ENCODE measurements at places on chromosomes 2 and 18. TPM values are rescaled to one million over a fixed set of nuclear protein-coding genes. Genes with fewer than 3 reads are reported as not detected.
A peak's percentile ranks its signal among the peaks of the same experiment; 100 is the strongest.

The ONECUT2 gene
- total RNA-seq, result not detected

The TM4SF20 gene
- not detected for total RNA-seq

The SERPINB2 gene
- total RNA-seq, result 1.7 TPM

The SNRPD1 gene
- 22.1 TPM for total RNA-seq

The SLC4A5 gene
- 9.7 TPM for total RNA-seq

The SYT4 gene
- not detected for total RNA-seq

The MC4R gene
- total RNA-seq, result not detected

The NT5C1B gene
- not detected for total RNA-seq

The PPIG gene
- total RNA-seq, result 82.4 TPM

The DSG4 gene
- not detected for total RNA-seq

The PARD3B gene
- total RNA-seq, result not detected

The LHCGR gene
- not detected for total RNA-seq

The SPDYA gene
- total RNA-seq, result 2.8 TPM

DNA sequence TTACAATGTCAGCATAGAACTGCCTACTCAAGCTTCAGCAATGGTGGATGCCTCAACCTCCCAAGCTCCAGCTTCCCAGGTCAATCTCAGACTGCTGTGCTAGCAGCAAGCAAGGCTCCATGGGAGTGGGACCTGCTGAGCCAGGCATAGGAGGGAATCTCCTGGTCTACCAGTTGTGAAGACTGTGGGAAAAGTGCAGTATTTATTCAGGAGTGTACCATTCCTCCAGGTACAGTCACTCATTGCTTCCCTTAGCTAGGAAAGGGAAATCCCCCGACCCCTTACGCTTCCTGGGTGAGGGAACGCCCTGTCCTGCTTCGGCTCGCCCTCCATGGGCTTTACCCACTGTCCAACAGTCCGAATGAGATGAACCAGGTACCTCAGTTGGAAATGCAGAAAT lies 130.3 kb downstream of the ADCYAP1 start:
- DNase-seq, result no peak

- no peak for DNase-seq
Measured at GRCh38 chr2:85668857-85669142, 801 bp upstream of the SFTPB start.

GRCh38 chr2:30704309-30705020 lies 102.8 kb downstream of the CAPN13 start:
- DNase-seq, result no peak

- DNase-seq, result no peak
Measured at GRCh38 chr2:187847245-187848208, 293.3 kb upstream of the TFPI start.

- no peak for DNase-seq
Measured at GRCh38 chr2:182715121-182715891, 751 bp upstream of the DNAJC10 start.

GRCh38 chr2:80638783-80639182 lies 334.2 kb upstream of the LRRTM1 start:
- no peak for DNase-seq

DNA sequence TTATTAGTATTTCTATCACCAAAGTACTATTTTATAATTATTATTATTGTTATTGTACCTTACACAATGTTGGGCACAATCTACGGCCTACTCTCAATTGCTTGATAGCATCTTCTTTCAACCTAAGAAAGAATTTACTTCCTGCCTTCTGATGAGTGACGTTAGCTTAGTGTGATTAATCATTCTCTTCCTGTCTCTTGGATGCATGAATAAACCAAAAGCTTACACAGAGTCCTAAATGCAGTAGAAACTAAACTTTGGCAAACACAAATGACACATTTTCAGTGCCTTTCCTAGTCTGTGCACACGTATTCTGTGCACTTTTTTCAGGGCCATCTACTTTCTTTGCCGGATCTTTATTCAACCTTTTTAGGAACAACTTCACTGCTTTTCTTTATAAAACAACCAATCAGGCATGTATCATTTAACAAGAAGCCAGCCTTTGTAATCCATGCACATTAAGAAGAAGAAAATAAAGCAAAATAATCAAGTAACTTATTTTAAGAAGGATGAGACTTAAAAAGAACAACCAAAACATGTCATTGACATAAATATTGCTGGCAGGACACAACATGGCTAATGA lies 19.1 kb downstream of the TRAK2 start:
- DNase-seq, result no peak

GRCh38 chr18:27549335-27550039 lies 364.4 kb upstream of the CHST9 start:
- no peak for DNase-seq

DNA sequence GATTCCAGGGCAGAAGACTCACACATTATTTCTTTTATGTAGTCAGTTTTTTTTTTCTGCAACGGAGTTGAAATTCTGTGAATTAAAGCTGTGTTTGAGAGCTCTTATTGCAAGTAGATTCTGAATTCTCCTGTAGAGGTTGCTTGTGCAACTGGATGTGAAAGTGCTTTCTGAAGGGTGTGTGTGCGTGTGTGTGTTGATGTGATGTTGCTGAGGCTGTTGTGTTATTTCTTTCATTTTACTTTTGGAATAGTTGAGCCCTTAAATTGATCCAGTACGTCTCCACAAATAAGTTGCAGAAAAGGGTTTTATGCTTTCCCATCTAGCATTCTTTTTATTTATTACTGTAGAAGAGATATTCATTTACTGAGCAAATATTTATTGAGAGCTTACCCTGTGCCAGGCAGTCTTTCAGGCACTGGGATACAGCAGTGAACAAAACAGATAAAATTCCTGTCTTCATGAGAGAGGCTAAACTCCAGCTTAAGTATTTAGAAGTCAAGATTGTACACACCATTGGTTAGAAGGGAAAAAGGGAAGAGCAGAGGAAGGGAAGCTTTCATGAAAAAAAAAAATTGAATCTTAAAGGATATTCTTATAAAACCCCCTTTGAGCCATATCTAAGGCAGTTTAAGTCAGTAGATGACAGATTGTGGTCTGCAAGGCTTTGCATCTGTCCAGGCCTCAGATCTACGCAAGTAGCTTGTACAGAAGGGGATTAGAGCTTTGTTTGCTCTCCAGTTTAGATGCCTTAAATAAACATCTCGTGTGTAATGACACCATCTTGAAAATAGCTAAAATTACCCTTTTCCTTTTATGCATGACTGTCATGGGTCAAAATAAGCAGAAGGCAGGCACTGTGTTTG lies 58.2 kb downstream of the MYO1B start:
- no peak for DNase-seq

DNA sequence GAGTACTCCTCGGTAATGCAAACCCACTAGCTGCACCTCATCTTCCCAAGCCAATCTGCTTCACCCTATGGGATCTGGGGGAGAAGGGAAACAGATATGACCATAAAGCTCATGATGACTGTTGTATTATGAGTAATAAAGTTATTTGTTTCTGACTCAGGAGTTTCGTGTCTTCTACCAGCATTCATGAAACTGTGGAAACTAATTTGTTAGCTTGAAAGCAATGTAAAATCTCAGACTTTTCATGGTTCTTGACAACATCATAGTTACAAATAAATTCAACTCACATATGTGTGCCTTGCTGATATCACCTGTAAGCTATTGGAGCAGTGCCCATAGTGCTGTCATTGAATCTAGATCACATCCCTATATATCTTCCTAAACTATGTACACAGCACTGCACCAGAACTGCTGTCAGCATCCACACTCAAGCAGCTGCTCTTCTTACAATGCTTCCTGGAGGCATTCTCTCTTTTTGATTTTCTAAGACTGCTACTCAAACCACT lies 135.6 kb upstream of the KYNU start:
- DNase-seq, result no peak

GRCh38 chr18:43160509-43160908 lies 45.0 kb upstream of the RIT2 start:
- DNase-seq, result no peak

DNA sequence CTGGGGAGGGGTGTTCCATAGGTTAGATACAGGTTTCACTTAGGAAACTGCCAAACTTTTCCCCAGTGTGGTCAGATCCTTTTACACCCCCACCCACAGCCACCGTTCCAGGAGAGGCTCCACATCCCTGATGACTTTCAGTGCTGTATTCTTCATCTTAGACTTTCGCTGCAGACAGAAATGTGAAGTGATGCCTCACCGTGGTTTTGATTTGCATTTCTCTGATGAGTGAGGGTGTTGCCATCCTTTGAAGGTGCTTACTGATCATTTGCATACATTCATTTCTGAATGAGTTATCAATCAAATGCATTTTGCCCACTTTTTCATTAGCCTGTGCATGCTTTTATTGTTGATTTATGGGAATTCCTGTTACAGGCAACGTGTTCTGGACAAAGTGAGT lies 14.9 kb downstream of the COPS9 start:
- no peak for DNase-seq

- DNase-seq, result no peak
Measured at GRCh38 chr2:215831296-215831913, 181.9 kb downstream of the MREG start.

GRCh38 chr18:13614641-13615288 lies 111.6 kb downstream of the FAM210A start:
- DNase-seq, result peak; percentile 62

DNA sequence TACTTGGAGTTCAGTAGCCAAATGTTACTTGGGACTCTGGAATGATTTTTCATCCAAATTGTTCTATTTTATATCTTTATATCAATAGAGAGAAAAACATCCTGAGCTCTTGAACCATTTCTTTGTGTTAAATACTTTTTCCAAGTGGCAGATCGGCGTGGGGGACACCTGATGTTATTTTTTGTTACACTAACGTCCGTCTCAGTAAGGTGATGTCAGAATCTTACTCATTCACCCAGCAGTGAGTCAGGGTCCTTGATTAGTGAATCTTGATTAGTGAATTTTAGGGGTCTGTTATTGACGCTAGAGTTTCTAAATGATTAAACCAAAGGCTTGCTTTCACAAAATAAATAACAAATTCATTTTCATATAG lies 1.7 kb downstream of the MIB1 start:
- DNase-seq, result no peak

- DNase-seq, result no peak
Measured at GRCh38 chr18:13006531-13007247, 15.5 kb downstream of the CEP192 start.

DNA sequence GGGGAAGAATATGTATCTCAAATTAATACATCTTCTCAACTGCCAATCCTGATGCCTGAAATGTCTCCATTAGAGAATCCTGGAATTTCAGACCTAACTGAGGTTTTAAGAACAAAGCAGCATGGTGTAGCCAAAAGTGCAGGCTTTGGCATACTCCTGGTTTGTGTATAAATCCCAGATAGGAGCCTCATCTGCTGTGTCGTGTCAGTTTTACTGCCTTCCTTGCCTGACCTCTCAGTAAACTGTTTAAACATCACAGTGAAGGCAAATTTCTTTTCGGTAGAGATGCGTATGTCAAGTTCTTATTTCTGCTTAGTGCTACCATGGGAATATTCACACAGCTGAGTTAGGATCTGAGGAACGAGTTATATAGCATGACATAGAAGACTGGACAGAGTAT lies 7.3 kb downstream of the SCG2 start:
- DNase-seq, result no peak

- DNase-seq, result no peak
Measured at GRCh38 chr18:79353267-79353666, 42.5 kb upstream of the NFATC1 start.

DNA sequence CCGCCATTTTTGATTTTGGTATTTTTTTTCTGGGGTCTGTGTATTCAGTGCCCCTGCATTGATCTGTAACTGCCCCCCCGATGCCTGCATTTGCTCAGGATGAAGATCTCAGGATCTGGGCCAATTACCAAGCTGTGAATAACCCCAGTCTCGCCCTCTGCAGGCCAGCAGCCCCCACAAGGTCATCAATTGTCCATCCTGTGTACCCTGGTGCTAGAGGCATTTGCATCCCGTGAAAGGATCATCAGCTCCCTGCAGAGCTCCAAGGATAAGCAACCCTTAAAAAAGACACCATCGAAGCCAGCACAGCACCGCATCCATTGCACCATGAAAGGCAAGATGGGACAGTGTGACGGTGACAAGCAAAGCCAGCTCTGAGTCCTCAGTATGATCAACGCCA lies 154.1 kb upstream of the KLHL29 start:
- DNase-seq, result no peak

- DNase-seq, result peak; percentile 49
Measured at GRCh38 chr2:236546561-236547002, 23.0 kb upstream of the ACKR3 start.

DNA sequence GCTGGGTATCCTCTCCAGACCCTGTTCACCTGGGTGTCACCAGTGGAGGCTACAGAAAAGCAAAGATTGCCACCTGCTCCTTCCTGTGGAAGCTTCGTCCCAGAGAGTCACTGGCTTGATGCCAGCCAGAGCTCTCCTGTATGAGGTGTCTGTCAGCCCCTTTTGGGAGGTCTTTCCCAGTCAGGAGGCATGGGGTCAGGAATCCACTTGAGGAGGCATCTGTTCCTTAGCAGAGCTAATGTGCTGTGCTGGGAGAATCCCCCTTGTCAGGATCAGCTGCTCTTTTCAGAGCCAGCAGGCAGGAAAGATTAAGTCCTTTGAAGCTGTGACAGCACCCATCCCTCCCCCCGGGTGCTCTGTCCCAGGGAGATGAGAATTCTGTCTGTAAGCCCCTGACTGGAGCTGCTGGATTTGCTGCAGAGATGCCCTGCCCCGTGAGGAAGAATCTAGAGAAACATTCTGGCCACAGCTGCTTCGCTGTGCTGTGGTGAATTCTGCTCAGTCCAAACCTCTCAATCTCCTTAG lies 121.8 kb downstream of the GPR39 start:
- no peak for DNase-seq

DNA sequence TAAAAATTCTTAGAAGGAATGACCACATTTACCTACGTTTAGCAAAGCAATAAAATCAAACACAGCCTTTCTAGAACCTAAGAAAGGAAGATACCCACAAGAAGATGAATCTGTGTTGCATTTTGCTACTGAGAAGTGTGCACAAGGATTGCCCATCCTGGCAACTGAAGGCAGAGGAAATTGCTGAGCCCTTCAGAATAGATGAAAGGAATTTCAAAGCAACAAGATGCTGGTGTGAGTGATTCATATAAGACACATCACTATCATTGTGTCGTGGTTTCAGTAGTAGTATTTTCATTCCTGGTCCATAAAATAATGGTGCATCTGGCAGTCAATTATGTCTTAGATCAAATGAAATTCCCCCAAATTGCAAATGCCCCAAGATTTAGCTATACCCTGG lies 48.4 kb upstream of the ANKRD44 start:
- DNase-seq, result no peak

DNA sequence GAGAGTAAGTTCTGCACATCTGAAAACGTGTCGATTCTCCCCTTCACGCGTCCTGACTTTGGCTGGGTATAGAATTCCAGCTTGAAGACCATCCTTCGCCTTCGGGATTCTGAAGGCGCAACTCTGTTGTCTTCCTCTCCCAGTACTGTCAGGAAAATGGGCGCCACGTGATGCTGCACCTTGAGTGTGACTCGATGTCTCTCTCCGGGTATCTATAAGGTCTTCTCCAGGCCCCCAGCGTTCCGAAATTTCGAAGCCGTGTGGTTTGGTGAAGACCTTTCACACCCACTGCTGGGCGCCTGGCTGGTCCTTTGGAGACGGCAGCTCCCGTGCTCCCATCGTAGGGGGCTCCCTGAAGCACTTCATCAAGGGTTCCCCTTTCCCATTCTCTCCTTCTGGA lies 203.7 kb downstream of the HDAC4 start:
- DNase-seq, result no peak

GRCh38 chr2:97653473-97653872 lies 7.6 kb downstream of the COX5B start:
- no peak for DNase-seq
